ENCODE measurements at places on chromosomes 7 and 10.

- DNase-seq = no peak
These were observed 85.2 kb upstream of the DNAAF5 start for GRCh38 chr7:641269-641671.

GRCh38 chr7:85224171-85224570 lies 37.3 kb upstream of the SEMA3D start:
- DNase-seq = no peak

- no peak for DNase-seq
These were observed 514.2 kb downstream of the TFEC start for GRCh38 chr7:115516341-115516740.

DNA sequence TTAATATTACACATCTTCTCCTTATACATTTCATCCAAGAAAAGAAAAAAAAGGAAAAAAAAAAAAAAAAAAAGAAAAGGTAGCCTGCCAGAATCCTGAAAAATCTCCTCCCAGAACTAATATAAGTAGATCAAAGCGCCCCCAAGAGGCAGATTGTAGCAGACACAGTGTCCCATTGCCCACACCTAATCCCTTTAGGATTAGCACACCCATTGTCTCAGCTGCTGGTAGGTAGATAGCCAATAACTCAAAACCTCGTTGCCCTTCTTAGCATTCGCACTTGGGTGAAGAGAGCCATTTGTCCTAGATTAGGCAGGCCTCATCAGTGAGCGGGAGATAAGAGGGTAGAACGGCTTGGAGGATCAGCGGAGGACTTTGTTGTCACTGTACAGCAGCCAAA lies 100.2 kb upstream of the SORCS1 start:
- no peak for DNase-seq

GRCh38 chr7:41205600-41205999 lies 497.3 kb downstream of the INHBA start:
- no peak for DNase-seq

- no peak for DNase-seq
These were observed 57.4 kb downstream of the SPOCK2 start for GRCh38 chr10:72030762-72031543.

DNA sequence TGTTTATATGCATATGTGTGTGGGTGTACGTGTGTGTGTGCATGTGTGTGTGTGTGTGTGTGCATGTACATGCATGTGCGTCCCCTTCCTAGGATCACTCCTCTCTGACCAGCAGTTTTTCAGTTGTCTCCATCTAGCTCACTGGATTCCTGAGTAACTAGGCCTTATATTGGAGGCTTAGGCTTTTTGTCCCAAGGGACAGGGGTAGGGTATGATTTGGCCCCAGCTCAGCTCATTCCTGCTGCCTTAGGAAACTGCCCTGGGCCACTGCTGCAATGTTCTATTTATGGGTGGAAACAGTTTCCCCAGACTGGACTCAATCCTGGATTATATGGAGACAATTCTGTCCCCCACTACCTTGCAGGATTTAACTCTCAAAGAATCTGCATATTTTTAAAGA lies 68.8 kb upstream of the SDK1 start:
- no peak for DNase-seq

GRCh38 chr7:73829921-73830680 lies 695 bp upstream of the CLDN4 start:
- no peak for DNase-seq

DNA sequence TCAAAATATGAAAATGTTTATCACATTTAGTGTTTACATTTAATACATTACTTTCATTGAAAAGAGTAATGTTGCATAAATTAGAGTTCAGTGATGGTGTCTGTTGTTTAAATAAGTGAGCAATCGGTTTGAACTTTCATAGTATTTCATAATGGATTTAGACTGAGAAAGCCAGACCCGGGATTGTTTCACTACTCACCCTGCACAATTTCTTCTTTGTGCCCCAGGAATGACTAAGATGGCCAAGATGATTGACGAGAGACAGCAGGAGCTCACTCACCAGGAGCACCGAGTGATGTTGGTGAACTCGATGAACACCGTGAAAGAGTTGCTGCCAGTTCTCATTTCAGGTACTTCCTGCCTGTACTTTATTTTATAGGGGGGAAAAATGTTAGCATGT lies 74.6 kb downstream of the VCL start:
- DNase-seq = no peak

GRCh38 chr7:131606346-131607290 lies 50.2 kb upstream of the PODXL start:
- DNase-seq = no peak

- peak; percentile 5 for DNase-seq
These were observed 15.6 kb downstream of the LYZL1 start for GRCh38 chr10:29304264-29304994.

GRCh38 chr7:78326876-78327275 lies 528.3 kb downstream of the PHTF2 start:
- DNase-seq = no peak

DNA sequence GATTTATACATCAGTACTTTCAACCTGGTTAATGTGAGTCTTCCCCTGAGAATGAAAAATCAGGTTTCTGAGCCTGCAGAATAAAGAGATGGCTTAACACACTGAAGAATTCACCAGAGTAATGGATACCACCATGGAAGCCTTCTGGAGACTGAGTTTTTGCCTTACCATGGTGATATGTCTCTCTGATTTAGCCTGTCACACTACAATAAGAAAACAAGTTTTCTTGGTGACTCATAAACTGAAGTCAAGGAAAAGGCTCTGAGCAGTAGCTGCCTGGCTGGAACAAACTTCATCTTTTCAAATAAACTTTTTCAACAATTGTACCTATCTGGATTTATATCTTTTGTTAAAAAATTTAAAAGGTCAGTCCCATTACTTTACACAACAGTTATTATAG lies 229.0 kb downstream of the PRPF18 start:
- no peak for DNase-seq

GRCh38 chr7:20742913-20743312 lies 43.8 kb downstream of the SP8 start:
- DNase-seq = no peak

- DNase-seq = no peak
These were observed 24.0 kb downstream of the SRPK2 start for GRCh38 chr7:105364684-105365083.

All from activated CD4-positive, alpha-beta T cell treated with anti-CD3 and anti-CD28 coated beads, Interleukin-2, amount 50 U/mL, for 1 hour (primary cell).